ENCODE measurements at places on chromosomes 4 and X. TPM values are rescaled to one million over a fixed set of nuclear protein-coding genes. Genes with fewer than 3 reads are reported as not detected.

- DNase-seq = no peak
These were observed 175.2 kb upstream of the CPEB2 start for GRCh38 chr4:14827111-14827510.

DNA sequence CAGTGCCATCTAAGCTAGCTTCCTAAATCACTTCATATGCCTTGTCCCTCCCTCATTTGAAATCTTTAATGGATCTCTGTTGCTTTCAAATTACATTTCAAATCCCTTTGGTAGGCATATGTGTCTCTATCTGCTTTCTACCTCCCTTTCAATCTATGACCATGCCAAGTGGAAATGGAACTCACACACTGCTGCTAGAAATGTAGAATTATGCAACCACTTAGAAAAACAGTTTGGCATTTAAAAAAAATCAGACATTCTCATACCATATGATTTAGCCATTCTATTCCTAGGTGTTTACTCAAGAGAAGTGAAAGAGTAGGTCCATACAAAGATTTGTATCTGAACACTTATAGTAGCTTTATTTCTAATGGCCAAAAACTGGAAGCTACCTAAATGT, 413.5 kb upstream of the INTU start:
- no peak for DNase-seq

DNA sequence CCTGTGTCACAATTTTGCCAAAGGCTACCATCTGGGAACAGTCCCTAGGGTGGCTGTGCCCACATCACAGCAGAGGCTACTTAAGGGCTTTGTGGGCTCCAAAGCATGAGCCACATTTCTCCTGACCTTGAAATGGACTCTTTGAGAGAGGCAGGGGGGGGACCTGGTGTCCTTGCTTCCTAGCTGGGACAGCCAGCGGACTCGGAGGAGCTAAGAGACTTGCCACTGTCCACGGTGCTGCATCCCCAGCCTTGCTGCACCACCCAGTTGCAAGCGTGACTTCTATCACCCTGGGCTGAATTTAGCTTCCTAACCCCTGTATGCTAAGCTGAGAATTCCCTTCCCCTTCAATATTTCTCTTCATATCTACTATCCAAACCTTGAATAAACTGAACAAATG, 99.0 kb downstream of the PHKA2 start:
- DNase-seq = no peak

DNA sequence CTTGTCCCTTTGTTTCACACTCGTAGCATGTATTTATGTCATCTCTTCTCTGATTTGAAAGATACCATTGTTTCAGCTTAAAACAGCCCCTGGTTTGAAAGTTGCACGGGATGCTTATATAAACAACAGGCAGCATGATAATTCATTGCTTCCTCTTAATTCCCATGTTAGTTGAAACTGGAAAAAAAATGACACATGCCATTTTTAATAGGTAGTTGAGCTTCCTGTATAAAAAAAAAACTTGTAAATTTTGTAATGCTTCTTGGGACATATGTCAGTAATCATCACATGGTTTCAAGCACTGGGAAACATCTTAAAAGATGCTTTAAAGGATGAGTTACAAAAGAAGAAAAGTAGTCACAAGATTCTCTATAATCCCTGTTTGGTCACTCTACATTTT, 243.0 kb downstream of the PALLD start:
- no peak for DNase-seq

- DNase-seq = no peak
These were observed 27.6 kb downstream of the ARFIP1 start for GRCh38 chr4:152807294-152807829.

DNA sequence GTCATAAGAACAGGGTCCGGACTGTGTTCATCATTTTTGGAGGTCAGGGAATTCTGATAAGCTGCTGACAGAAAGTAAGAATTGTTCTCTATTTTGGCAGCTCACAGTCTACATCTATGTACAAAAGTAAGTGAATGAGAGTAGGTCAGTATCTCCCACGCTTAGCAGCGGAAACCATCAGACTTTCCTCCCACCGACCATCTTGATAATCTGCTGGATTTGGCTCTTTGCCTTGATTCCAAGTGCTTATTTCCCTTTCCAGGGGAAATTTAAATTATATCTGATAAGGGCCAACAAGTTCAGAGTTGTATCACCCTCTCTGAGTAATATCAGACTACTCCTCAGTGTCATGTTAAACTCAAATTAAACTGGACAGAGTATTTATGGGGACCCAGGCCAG, 118.0 kb downstream of the CAMK2D start:
- DNase-seq = no peak

- no peak for DNase-seq
These were observed 35.3 kb upstream of the TENM3 start for GRCh38 chr4:182207830-182208396.

- no peak for DNase-seq
These were observed 19.2 kb upstream of the BLTP1 start for GRCh38 chr4:122132891-122133290.

DNA sequence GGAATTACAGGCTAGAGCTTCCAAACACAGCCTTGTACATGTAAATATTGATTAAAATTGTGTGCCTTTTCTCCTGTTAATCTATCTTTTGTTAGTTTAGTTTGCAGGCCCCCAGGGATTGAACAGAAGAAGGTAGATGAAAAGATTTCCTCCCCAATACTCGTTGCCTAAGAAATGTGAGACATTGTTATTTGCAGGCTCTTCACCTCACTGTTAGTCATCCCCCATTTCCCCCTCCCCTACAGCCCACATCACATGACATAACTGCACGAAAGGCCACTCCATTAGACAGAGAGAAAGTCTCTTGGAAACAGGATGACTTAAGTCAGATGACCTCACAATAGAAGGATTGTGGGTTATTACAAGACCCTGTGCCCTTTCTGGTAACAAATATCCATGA, 13.3 kb upstream of the MID1 start:
- no peak for DNase-seq

- DNase-seq = no peak
These were observed 434.3 kb downstream of the SPRY1 start for GRCh38 chr4:123830930-123831329.

DNA sequence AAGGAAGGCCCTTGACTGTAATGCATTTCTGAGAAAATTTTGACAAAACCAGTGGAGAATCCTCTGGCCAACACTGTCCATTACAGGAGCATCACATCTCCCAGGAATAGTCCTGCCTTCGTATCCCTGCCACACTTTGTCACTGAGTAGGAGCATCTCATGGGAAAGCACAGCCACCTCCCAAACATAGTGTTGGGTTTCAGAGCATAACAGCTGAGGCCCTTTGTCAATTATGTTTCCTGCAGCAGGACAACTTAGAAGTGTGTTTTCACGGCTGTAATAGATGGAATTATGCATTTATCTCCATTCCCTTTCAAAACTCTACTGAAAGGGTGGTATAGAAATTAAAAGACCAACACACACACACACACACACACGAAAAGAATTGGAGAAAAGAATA, 91.1 kb upstream of the SMAD1 start:
- no peak for DNase-seq

DNA sequence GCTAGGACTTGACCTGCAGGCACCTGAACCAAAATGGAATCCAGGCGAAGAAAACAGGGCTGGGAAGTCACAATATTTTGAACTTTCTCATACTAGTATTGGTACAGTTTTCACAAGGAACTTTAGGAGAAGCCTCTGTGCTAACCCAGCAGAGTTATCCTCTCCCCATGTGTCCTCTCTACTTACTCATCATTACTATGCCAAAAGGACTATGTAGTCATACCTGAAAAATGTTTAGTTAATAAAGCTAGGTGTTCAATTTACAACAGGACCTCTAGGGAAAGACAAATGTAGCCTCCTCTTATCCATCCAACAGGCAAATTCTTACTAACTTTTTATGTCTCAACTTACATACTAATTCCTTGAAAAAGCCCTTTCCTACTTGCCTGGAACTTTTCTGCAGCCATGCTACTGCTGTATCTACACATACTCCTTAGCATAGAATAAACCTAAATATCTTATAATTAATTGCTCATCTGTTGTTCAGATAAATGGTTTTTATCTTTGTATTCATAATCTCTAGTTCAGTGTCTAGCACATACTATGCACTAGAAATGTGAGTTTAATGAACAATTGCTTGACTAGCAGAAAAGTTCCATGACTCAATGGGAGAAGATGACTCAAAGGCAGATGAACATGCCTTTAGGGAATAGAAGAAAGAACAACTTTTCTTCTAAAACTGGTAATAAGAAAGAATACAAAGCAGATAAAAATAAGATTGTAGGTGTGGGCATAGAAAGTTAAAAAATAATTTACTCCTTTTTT, 215.5 kb upstream of the VEGFC start:
- DNase-seq = no peak

DNA sequence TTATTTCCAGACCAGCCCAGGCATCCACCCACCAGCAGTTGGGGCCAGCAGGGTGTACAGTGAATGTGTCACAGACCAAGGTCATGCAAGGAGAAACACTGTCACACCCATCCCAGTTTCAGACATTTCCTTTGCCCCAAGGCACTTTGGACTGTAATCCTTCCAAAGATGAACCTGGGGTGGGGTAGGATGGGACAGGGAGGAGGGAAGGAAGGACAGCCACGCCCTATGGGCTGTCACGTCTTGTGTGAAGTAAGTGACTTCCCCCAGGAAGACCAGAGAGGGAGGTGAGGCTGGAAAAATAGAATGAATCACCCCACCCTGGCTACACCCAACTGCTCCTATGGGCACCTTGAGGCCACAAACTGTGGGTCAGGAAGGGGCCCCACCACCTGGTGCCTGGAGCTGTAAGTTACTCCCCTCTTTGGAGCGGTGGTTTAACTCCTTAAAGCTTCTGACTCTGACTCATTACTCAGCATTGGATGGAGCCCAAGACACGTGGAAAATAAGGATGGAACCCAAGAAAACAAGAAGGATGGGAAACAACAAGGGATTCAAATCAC, 349.9 kb upstream of the KLF3 start:
- no peak for DNase-seq

- no peak for DNase-seq
These were observed 7.6 kb upstream of the CXCL5 start for GRCh38 chr4:74006009-74006476.

DNA sequence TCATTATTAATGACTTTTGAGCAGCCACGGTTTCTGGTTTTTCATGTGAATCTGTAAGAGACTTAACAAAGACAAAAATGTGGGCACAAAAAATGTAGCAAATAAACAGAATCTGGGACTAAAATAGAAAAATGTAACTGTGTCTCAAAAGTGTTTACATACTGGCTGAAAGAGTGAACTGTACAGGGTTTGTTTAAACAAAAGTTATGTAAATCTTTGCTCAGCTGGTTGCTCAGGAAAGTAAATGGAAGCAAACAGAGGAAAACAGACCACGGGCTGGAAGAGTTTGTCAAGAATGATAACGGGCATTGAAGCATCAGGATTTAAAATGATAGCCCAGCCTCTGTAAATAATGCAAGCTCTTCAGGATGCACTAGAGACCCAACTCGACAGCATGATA, 921.8 kb upstream of the FTHL17 start:
- DNase-seq = no peak

- DNase-seq = no peak
These were observed 689.3 kb downstream of the CENPC start for GRCh38 chr4:66855956-66856355.

- no peak for DNase-seq
These were observed 116.8 kb upstream of the ZCCHC13 start for GRCh38 chrX:74187211-74187610.

GRCh38 chr4:8392591-8393190, 47.8 kb downstream of the ACOX3 start:
- peak; percentile 21 for DNase-seq

- DNase-seq = no peak
These were observed 207.7 kb upstream of the SLIT2 start for GRCh38 chr4:20043991-20044390.

- no peak for DNase-seq
These were observed 117.6 kb upstream of the PCDH18 start for GRCh38 chr4:137649711-137650450.

DNA sequence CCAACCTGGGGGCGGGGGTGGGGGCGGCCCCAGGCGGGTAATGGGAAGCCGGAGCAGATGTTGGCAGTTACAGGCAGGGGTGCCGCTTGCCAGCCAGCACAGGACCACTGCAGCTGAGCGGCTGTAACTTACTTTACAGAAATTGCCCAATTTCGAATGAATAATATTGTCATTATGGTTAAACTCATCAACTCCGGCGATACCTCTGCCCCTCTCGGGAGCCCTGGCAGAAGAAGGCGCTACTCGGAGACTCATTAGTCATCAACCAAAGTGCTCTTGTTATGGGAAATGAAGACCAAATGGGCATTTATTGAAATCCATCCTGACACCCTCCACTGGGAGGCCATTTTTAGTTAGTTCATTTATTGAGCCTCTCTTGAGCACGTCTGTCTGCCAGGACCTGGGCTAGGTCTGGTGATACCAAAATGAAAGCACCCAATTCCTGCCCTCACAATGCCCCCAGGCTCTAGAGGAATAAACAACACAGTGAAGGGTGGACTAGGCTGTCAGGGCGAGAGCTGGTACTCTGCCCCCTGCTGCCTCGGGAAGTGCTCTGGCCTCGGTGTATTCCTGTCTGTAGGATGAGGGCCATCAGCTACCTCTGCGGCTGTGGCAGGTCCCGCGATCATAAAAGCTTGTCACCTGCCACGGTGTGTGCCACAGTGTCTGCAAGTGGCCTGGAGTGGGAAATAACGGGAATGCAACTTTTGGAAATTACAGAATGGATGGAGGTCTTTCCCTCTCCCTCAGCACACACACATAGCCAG, 159.1 kb upstream of the PSAPL1 start:
- no peak for DNase-seq

Gene TLR10
- total RNA-seq = not detected

Gene NXF2
- not detected for total RNA-seq

Gene RADX
- 0.64 TPM for total RNA-seq

Gene HTN3
- not detected for total RNA-seq

Gene ZNF157
- total RNA-seq = not detected

Gene RPA4
- total RNA-seq = 0.22 TPM

Gene CT47A1
- total RNA-seq = not detected
